ENCODE measurements at places on chromosomes 2 and 18.

DNA sequence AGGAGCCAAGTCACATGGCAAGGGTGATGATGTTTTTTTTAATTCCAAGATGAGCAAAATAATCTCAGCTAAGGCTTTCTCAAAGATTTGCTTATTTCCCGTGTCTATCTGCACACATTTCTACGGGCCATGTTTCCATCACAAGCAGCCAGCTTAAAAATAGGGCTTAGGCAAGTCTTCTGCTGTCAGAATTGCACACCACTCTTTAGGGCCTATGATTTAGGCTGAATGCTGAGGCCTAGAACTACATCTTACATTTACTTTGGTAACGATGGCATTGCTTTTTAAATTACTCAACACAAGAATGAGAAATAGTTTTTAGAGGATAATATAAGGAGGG lies 144.2 kb downstream of the RNF144A start:
- DNase-seq: no peak

- no peak for DNase-seq
Measured at GRCh38 chr2:239382384-239382880, 18.4 kb downstream of the HDAC4 start.

DNA sequence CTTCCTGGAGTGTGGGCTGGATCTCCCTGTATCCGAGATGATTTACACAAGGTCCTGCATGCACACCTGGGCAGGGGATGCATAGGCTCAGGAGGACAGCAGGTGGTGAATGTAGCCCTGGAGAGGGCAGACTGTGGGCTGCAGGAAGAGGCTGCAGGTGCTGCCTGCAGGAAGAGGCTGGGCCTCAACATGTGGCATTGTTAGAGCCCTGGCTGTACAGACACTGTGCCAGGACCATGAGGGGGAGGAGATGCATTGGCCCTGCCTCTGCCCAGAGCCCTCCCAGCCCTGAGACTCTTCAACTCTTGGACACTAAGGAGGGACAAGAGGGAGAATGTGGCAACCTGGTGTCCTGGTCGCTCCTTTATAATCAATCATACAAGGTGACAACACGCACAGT lies 392.8 kb downstream of the TNS1 start:
- DNase-seq: no peak

GRCh38 chr2:68789603-68790002 lies 55.0 kb downstream of the ARHGAP25 start:
- no peak for DNase-seq

DNA sequence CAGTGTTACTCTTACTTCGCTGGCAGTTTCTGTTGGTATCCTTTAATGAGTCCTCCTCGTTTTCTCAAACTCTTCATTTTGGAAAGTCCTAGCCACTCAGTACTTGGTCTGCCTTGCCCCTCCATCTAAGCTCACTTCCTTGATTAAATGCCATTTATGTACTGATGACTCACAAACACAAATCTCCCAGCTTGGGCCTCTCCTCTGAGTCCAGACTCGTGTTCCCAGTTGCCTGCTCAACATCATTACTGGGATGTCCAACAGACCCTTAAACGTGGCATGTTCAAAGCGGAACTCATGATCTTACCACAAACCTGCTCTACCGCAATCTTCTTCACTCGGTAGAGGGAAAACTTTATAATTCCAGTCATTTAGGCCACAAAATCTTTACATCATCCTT lies 13.8 kb upstream of the CCDC68 start:
- DNase-seq: no peak

GRCh38 chr2:237546876-237547395 lies 19.4 kb upstream of the PRLH start:
- DNase-seq: no peak

DNA sequence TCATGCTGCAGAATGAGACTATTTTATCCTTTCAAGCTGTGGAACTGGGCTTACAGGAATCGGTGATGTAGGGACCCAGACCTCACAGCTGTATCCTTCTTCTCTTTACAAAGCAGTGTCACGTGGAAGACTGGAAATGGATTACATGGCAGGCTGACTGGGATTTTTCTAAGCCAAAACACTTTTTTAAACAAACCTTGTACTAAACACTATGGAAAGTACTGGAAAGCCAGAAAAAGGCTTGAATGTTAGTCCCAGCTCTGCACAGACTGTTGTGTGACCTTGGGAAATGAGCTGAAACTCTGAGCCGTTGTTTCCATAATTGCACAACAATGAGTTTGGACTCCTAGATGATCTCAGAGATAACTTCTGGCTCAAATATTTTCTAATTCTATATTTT lies 7.6 kb upstream of the ADAM23 start:
- no peak for DNase-seq

All from central memory CD4-positive, alpha-beta T cell (primary cell).